ENCODE measurements at places on chromosomes 2 and 18.

DNA sequence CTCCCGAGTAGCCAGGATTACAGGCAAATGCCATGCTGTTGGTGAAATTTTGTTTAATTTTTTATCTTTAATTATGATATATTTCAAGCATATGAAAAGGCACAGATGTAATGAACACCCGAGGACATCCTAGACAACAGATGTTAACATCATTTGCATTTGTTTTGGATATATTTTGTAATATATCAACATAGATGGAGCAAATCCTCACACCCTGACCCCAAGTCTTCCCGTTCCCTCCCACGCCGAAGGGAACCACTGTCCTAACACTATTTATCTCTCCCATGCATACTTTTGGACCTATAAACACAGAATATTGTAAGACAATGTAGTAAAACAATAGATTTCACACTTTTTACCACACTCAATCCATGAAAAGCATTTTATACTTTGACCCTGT lies 99.5 kb downstream of the GFPT1 start:
- no peak for DNase-seq

GRCh38 chr18:34709750-34710441 lies at the start of gene DTNA:
Gene DTNA (plus strand): TSS chr18:34710298. CDS start chr18:34755977, 45,679 bp downstream.
- no peak for DNase-seq

DNA sequence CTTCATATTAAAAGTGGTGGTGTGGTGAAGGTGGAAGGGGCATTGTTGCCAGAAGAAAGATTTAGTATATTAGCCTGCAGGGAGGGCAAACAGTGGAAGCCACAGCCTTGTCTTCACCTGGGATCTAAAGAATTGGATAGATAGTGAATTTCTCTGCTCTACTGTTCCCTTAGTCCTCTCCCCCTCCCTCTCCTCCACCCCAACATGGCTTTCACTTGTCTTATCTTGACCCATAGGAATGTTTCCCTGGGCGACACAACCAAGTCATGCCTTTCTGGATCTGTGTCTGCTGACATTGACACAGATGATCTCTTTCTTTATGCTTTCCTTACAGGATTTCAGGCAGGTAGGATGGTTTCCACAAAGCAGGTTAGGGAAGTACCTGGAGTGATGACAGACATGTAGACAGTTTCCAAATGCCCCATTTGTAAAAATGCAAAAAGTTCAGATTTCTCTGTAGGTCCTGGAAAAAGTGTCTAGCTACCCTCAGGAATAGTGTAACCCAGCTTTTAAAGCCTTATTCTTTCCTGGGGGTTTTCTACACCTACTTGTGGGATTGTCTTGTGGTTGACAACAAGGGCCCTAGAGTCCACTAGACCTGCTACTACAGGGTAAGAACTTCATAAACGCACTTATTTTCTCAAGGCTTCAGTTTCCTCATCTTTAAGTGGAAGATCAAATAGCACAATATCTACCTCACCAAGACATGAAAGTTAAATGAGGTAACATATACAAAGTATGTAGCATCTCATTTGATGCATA lies 184.2 kb upstream of the SP5 start:
- DNase-seq: no peak

GRCh38 chr2:193528458-193528857 lies 1333.7 kb upstream of the TMEFF2 start:
- DNase-seq: no peak

- DNase-seq: no peak
Observed at GRCh38 chr2:219308142-219309101, 779 bp downstream of the PTPRN start.

DNA sequence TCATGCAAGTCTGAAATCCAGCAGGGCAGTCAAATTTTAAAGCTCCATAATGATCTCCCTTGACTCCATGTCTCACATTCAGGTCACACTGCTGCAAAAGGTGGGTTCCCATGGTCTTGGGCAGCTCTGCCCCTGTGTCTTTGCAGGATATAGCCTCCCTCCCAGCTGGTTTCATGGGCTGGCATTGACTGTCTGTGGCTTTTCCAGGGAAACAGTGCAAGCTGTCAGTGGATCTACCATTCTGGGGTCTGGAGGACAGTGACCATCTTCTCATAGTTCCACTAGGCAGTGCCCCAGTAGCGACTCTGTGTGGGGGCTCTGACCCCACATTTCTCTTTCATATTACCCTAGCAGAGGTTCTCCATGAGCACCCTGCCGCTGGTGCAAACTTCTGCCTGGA lies 220.6 kb upstream of the COPS8 start:
- no peak for DNase-seq

DNA sequence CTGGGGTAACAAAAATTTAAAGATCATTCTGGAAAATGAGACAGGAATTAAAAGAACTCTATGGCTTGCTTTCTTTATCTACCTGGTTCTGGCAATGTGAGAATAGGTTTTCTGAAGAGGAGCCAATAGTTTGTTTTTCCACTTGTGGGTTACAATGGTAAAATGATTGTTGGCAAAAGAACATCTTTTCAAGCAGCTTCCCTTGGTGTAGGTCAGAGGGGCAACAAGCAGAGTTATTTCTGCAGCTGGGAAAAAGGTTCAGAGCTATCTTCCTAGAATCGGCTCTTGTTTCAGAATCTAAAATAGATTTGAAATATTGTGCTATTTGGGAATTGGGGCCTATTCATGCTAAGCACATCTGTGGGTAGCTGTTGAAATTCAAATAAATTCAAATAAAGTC lies 11.5 kb upstream of the TSPYL6 start:
- no peak for DNase-seq

- DNase-seq: no peak
Observed at GRCh38 chr2:174807931-174808330, 43.7 kb upstream of the CHRNA1 start.

GRCh38 chr2:120246546-120247300 lies 5.9 kb upstream of the RALB start:
- DNase-seq: no peak

DNA sequence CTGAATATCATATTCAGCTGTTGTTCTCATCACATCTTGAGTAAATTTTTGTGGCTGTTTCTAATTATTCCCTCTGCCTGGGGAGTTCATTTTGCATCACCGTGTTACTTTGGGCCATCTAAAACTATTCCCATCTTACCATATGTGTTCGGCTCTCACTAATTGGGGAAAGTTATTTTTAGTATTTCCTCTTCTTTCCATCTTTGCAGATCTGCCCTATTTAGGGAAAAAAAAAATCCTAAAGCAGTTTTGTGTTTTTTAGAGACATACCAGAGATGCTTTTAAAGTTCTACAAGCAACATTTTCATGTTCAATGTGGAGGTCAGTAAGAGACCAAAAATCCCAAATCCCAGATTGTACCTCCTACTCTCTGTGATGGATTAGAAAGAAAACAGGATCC lies 111.3 kb upstream of the NDUFV2 start:
- DNase-seq: no peak

GRCh38 chr18:71682591-71682990 lies 861.6 kb downstream of the CBLN2 start:
- no peak for DNase-seq

GRCh38 chr18:59876310-59876626 lies 23.5 kb upstream of the PMAIP1 start:
- no peak for DNase-seq

- no peak for DNase-seq
Observed at GRCh38 chr2:129876541-129876940, 102.9 kb upstream of the RAB6C start.

Data from upper lobe of left lung (tissue), 6 donors.